ENCODE measurements at places on chromosomes 2 and 18.

GRCh38 chr2:120219766-120220165 is 3.4 kb downstream of the TMEM185B start:
- DNase-seq: no peak

GRCh38 chr18:63578357-63578958 is 8.7 kb upstream of the SERPINB13 start:
- DNase-seq: peak; percentile 9

DNA sequence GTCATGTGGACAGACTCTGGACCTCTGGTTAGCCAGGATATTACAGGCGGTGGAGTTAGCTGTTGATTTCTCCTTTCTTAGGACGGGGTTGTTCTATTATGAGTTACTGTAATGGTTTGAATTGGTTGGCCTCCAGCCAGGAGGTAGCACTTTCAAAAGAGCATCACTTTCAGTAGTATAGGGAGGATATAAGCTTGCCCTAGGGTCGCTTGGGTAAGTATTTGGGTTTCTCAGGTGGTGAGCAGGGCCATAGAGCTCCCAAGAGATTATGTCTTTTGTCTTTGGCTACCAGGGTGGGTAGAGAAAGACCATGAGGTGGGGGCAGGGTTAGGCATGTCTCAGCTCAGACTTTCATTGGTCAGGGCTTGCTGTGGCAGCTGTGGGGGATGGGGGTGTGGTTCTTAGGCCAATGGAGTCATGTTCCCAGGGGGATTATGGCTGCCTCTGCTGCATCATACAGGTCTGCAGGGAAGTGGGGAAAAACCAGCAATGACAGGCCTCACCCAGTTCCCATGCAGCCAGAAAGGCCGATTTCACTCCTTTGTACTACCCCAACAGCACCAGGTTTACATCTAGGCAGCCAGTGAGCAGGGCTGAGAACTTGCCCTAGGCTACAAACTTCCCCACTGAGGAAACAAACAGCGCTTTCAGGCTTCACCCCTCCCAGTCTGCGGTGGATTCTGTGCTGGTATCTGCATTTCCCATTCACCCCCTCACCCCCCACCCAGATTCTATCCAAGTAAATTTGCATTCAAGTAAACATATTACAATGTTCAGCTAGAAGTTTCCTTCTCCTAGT is 89.4 kb upstream of the SLC38A11 start:
- no peak for DNase-seq

DNA sequence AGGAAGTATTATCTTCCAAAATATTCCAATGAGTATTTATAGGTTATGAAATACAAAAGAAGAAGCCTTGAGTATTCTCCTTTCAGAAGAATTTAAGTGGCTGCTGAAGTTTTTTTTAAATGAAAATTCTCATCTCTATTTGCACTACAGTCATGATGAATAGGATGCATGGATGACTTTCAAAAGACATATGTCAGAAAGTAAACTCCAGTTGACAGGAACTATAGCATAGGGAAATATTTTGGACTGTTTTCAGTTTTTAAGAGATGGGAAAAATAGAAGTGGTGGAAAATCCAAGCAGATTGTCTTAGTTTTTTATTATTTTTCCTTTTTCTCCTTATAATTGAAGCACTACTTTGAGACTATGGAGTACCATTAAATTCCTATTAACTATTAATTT is 825.1 kb upstream of the FSHR start:
- no peak for DNase-seq

GRCh38 chr2:218238887-218239286 is 21.9 kb downstream of the ARPC2 start:
- DNase-seq: no peak

DNA sequence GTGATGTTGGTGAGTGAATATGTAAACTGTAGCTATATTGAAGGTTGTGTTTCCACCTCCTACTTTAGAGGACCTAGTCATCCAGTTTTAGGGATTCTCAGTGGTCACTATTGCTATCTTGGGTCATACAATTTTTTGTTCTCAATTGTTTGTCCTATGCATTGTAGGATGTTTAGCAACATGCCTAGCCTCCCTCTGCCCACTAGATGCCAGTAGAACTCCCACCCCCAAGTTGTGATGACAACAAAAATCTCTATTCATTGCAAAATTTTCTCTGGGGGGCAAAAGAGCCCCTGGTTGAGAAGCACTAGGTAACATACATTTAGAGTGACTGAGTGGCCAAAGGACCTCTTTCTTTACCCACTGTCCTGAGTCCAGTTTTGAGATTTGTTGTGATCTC is 87.3 kb downstream of the LRRTM4 start:
- no peak for DNase-seq

DNA sequence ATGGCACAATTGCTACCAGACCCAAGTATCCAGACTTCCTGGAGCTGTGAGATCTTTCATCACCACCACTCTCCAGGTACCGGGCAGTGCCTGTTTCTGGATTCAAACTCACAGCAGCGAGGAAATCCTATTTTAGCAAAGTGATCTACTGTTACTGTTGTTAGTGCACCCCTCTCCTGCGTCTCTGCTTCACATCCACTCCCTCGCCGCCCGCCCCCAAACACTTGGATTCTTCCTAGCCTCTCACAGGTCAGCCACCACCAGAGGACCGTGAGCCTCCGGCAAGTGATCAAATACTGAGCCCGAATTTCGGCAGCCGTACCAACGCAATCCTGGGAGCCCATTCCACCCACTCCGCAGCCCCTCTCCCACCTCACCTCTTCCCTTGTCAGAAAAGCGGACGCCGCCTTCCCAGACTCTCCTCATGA is 519 bp downstream of the METTL4 start:
- DNase-seq: peak; percentile 69

DNA sequence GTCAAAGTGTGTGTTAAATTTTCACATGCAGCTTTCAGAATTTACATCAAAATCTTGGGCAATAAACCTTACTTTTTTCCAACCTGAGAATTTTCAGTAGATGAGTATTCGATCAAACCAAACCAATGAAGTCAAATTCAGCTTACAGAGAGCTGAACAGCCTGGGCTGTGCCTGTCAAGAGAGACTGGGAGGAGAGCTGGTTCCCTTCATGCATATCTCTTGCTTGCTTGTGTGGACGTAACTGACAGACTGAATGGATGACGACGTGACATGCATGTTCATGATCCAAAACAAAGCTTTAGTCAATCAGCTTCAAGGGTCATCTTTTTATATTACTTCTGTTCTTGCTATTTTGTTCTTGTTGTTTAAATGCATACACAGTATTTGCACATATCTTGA is 145.2 kb downstream of the GALNT3 start:
- DNase-seq: no peak

DNA sequence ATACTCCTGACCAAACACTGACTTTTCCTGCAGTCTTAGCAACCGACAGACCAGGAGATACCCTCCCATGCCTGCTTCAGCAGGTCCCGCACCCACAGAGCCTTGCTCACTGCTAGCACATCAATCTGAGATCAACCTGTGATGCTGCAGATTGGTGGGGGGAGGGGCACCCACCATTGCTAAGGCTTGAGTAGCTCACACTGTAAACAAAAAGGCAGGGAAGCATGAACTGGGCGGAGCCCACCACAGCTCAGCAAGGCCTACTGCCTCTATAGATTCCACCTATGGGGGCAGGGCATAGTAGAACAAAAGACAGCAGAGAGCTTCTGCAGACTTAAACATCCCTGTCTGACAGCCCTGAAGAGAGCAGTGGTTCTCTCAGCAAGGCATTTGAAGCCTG is 109.7 kb downstream of the SP100 start:
- DNase-seq: no peak

- DNase-seq: no peak
These were observed 252.5 kb upstream of the SIX2 start for GRCh38 chr2:45261746-45262145.

DNA sequence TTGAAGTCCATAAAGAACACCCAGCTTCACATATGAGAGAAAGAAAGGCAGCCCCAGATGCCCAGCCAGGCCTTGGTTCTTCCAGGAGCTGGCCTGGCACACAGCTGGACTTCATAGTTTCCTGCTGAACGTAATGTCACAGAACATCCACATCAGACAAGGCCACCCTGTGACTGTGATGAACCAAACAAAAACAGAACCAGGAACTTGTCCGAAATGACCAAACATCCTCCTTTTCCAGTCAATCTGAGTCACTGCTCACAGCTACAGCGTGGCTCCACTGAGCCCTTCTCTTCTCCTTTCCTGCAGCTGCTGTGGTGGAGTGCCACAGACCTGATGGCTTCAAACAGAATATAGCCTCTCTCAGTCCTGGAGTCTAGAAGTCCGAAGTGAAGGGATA is 45.4 kb upstream of the PAPOLG start:
- no peak for DNase-seq

DNA sequence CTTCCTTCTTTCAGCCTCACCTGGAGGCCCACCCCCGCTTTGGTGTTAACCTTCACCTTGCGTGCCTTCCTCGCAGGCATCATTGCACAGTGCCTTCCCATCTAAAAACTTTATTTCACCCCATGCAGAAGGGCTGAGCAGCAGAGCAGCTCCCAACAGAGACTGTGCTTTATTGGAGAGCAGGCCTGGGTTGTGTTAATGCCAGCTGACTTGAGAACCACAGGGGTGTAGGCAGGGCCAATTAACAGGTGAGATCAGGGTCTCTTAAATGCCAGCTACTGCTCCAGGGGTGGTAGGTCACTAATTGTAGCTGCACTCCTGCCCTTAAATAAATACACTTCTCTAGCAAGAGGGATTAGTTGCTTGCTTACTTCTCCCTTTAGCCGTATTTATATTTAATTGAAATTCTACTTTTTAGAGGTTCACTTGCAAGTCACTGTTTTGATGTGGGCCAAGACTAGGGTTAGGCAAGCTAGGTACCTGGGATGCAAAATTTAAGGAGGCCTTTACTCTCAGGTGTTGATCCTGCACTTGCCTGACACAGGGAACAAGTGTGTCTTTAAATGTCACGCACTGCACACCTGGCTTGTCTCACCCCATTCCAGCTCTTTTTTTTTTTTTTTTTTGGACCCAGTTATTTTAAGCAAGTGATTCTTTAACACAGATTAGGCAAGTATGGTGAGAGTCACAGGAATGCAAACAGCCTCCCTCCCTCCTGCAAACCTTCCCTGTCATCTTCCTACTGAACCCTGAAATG is 54.5 kb downstream of the LYPD1 start:
- no peak for DNase-seq

DNA sequence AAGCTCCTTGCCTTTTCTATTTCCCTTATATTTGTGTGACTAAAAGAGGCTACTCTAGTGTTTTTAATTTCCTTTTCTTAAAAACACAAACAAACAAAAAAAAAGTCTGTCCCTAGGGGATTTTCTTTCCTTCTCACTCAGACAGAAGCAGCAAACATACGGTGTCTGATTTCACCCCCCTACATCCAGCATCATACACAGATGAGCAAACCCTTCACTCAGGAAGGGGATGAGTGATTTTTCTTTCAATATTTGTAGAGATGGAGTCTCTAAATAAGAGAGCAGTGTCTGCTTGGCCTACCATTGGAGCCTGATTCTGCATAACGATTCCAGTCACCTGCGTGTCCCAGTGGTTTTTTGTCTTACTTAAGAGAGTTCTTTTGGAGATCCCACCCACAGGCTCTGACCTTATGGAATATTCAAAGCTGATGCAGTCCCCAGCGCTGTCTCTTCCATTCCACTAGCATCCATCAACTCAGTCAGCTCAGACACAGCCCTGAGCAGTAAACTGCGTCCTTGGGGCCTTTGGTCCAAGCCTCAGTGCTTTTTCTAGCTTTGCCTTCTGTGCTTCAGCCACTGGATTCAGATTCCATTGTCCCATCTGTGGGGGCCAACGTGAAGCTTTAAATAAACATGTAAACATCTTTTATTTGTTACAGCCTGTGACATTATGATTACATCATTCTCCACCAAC is 52.6 kb upstream of the TPO start:
- no peak for DNase-seq

DNA sequence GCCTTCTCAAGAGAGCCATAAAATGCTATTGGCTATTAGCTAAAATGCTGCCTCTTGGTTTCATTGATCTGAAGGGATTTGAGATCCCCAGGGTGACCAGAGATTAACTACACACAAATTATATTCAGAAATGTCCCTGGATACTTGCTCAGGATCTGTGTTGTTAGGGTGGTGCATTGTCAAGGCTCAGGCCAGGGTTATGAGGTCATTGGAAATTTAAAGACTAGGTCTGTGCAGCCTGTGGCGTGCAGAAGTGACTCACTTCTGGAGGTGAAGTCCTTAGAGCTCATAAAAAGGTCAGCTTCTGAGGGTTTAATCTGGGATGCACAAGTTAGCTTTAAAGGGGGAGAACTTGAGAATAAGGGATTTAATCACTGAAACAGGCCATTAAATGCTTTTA is 23.5 kb downstream of the LRRTM1 start:
- no peak for DNase-seq

- no peak for DNase-seq
These were observed 398.5 kb upstream of the FIGN start for GRCh38 chr2:164134336-164134735.

DNA sequence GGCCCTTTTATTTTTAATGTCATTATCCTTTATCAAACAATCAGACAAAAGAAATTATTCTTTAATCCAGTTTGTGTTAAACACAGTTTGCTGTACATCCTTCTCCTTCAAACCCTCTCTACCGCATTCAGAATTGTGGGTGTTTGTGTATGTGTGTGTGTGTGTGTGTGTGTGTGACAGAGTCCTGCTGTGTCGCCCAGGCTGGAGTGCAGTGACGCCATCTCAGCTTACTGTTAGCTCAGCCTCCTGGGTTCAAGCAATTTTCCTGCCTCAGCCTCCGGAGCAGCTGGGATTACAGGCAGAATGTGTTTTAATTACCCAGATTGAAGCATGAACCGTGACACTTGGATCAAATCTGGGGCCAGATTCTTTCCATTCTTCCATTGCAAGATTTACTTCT is 723.7 kb downstream of the DCDC2C start:
- no peak for DNase-seq

DNA sequence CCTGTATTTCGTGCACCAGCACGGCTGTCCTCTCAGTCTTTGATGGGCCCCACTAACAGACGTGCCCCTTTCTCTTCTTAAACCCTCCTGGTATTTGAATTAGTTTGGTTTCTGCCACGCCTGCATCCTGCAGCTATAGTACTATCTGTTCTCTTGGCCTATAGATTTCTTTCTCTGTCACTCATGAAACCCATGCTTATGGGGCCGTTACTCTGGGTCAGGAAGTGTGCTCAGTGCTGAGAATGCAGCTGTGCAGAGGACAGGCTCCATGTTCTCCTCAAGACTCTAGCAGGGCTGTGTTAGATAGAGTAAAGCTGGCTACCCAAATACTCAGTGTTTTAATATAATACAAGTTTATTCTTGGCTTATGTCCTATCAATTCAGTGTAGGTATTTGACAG is 180.0 kb downstream of the INSIG2 start:
- DNase-seq: no peak

DNA sequence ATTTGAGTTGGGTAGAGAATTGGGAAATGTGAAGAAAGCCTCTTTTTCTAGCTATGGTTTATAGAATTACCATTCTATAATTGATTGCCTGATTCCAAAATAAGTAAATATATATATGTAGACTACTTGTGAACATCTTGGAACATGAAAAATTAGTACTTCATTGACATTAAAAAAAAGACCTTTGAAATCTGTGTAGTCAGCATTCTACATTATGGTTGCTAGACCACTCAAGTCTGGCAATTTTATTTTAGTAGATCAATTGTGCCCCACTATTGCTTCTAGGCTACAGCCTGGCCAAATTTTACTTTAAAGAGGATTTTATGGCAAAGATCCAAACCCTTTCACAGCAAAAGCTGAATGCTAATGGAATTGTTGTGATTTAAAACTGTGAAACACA is 279.8 kb downstream of the IKZF2 start:
- DNase-seq: no peak
